ENCODE measurements at places on chromosomes 1 and 21.
A peak's percentile ranks its signal among the peaks of the same experiment; 100 is the strongest.

DNA sequence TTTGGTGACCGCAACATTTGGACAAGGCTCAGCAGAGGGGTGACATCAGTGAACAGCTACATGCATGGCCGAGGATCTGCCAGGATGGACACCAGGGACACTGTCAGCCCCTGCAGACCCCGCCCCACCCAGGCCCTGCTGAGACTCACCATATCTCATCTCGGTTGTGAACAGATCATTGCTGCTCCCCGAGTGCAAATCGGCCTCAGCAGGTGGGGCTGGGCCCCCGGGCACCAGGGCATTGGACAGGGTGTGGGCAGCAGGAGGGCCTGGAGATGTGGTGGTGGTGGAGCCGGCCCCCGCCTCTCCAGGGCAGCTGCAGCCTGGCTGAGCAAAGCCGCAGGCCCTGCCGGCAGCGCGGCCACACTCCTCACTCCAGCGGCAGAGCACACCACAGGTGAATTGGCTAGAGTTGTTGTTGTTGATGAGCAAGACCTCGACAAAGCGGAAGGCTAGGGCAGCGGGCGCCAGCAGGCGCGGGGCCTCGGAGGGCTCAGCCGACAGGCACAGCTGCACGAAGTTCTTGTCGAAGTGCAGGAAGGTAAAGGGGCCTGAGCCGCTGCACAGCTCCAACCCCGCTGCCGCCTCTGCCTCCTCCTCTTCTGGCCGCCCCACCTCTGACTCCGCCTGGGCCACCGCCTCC, 8.2 kb downstream of the ADGRB2 start:
- no peak for DNase-seq

DNA sequence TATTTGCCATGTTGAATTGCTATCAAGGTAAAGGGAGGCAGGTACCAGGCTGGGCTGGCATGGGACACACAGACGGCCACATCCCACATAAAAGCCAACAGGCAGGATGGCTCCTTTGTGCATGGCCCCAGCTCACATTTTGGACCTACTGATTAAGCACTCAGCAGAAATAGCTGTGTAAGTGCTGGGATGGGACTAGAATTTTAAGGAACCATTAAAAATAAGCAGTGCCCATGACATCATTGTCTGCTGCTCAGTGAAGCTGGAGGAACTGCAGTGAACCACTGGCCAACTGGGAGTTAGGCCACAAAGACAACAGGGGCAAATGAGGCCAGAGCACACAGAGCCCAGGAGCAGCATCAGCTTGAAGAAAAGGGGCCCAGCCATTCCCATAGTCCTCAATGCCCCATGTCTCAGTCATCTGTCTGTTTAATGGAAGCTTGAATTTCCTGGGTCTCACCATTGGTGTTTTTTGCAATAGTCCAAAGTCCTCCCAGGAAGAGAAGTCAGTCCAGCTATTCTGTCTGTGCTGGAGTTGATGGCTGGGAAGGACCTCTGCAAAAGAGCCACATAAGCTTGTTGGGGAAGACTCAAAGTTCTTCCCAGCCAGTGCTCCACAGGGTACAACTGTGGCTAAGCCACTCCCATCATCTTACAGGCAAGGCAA, 45.3 kb upstream of the TNR start:
- DNase-seq: no peak

- no peak for DNase-seq
Measured at GRCh38 chr21:42375506-42375905, 9.2 kb upstream of the TFF1 start.

- peak; percentile 81 for DNase-seq
Measured at GRCh38 chr1:208731981-208732821, 488.0 kb upstream of the PLXNA2 start.

GRCh38 chr1:24253571-24253970, 65.6 kb upstream of the GRHL3 start:
- no peak for DNase-seq

GRCh38 chr1:240312872-240313271, 221.2 kb downstream of the FMN2 start:
- DNase-seq: no peak

- DNase-seq: no peak
Measured at GRCh38 chr1:176157995-176158394, 49.1 kb downstream of the COP1 start.

GRCh38 chr1:93585059-93585966, 96.3 kb downstream of the BCAR3 start:
- no peak for DNase-seq

DNA sequence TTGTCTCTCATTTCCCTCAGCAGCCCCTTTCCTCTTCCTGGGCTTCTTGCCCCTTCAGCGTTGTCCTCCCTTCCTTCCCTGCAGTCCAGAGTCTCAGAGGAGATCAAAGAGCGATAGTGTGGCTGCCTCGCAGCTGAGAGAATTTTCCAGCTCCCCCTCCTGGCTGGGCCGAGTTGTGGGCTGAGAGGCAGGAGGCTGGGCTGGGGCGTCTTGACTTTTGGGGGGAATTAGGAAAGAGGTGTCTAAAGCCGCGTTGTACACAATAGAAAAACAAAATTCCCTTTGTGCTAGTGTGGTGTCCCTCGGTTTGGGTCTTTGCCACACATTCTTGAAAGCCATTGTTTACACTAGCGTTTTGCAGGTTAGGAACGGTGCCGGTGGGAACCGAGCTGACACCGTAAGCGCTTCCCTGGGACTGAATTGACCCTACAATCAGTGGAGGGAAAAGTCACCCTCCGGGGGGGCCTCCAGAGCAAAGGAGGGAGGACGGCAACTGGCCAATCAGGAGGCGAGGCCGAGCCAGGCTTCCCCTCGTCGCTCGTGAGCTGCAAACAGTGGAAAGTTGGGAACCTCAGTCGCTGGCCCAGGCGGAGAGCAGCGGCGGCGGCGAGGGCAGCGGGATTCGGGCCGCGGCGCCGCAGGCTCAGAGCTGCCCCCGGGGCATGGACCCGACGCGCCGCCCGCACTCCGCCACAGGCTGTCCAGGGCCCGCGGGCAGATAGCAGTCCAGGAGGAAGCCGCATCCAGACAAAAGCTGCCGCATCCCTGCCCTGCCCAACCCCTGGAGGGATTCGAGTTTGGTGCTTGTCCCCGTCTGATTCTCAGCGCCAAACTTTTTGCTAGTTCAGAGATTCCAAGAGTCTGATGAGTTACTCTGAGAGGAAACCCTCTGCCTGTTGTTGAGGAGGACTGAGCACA, at the start of gene HMCN1:
Gene HMCN1 (plus strand): TSS at position 574 of the 918 bp plus-strand sequence. CDS start 389 bp downstream, outside the sequence.
- no peak for DNase-seq

GRCh38 chr1:92326681-92327080, 27.8 kb downstream of the RPAP2 start:
- no peak for DNase-seq

DNA sequence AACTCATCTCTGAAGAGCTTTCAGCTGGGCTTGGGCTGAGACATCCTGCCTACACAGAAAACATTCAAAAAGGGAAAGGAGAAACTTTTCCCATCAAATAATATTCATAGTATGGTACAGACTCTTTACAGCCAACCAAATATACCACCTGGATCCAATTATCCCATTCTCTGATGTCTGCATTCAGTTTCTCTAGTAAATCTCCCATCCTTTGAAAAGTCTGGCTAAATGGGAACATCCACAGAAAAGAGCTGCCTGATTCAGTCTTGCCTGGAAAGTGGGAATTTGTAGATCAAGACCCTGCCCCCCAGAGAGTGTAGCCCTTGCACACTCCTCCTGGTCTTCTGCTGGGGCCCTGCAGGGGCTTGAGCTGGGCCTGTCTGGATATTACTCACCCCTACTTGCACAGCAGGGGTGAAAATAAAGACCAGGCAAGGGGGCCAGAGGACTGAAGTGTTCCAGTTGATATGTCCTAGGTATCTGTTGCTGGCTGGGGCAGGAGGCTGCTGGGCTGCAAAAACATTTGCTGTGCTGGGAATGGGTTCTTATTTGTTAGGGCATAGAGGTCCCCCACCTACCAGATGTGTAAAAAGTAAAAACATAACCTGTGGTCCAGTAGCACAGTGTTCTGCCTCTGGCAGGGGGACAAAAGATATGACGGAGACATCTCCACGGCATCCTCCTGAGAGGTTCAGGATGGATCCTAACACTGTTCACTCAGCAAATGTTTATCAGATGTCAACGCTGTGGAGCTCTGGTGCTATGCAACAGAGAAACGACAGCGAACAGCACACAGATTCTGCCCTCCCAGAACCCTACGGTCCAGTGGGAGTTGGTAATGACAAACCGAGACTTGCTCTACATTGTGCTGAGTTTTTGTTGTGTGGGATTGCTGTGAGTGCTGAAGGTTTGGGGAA, 140.3 kb downstream of the PLXNA2 start:
- no peak for DNase-seq

DNA sequence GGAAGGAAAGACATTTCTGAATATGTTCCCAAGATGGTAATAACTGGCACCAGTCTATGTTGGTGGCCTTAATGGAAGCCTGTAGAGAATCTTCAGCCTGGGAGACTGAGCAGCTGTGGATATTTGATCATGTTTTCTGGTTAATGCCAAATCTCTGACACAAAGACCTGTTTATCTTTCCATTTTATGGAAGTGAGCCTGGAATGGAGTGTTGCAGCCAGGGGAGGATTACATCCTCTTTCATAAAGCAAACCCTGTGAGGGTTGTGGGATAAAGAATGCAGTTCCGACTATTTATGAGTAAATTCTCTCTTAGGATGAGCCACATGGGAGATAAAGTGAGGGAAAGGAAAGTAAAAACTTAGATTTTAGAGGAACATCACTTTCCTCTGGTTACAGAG, 144.1 kb downstream of the PCP4 start:
- DNase-seq: no peak

- no peak for DNase-seq
Measured at GRCh38 chr1:11923069-11923826, 3.0 kb downstream of the KIAA2013 start.

DNA sequence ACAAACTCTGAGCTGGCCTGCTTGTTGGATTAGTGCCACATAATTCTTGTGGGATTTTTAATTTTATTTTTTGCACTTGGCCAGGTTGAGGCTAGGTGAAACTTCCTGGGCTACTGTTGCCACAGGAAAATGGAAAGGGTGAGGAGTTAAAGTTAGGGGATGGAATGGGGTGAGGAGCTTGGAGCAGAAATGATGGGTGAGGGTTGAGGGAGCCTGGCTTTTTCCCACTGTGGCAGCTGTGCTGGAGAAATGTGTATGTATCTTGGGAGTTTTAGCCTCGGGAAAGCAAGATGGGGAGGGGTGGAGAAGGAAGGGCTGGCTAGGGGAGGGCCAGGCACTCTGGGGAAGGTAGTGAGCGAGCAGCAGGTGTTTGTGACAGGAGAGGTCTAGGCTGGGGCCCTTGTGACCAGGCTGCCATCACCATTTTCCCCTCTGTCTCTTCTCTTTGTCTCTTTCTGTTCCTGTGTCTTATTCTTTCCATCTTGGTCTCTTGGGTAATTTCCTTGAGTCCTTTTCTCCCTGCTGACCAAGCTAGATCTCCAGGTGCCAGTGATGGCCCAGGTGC, 2.0 kb downstream of the ZNF687 start:
- no peak for DNase-seq

DNA sequence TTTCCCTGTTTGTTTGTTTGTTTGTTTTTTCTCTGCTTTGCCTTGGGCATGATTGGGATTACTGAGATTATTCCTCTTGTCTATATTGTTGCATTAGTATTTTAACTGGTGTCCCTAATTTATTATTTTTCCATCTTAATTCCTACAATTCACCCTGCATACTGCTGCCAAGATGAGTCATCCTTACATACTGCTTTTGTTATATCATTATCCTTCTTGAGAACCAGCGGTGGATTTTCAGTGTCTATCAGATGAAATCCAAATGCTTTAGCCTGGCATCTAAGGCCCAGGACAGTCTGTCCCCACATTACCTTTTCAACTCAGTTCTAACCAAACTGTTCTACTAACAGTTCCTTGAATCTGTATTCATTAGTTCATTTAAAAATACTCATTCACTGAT, 101.7 kb downstream of the OLFML2B start:
- DNase-seq: no peak

DNA sequence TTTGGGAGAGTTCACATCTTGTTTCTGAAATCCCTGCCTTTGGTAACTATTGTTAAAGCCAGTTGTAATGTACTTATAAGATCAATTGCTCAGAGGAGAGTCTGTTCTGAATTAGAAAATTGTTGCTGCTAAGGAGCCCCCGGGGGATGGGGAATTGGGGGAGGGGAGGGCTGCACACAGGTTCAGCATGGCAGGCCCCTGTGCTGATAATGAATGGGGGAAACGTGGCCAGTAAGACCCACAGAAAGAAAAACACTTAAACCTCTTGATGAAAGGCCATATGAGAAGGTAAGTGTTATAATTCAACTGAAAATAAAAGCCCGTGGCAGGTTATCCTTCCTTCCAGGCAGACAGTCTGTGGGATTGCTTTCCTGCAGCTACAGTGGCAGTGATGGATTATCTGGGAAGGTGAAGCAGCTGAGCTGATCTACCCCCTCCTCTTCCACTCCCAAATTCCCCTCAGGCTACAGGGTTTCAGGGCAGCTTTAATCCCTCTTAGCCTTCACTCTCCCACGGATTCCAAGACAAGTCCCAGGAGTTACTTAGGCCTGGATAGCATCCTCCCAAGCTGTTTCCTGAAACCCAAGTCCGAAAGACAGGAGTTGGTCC, 398.8 kb downstream of the TBX15 start:
- DNase-seq: no peak

DNA sequence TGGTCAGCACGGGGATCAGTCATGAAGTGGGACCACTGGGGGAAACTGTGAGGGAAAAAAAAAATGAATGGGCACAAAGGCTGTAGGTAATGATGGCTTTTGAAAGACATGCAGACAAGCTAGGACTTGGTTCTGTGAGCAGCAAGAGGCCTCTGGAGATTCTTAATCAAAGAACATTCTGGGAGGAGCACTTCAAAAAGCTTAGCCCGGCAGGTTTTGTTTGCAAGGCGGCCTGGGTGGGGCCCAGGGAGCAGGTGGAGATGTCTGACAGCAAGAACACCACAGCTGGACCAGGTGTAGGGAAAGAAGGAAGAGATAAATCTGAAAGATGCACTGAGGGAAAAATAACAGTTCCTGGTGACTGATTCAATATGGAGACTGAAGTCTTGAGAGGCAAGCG, 6.0 kb downstream of the TEX35 start:
- DNase-seq: peak; percentile 38

GRCh38 chr1:9360371-9361064, 67.8 kb downstream of the SPSB1 start:
- no peak for DNase-seq

GRCh38 chr1:234602334-234603220, 7.4 kb downstream of the IRF2BP2 start:
- peak; percentile 58 for DNase-seq

DNA sequence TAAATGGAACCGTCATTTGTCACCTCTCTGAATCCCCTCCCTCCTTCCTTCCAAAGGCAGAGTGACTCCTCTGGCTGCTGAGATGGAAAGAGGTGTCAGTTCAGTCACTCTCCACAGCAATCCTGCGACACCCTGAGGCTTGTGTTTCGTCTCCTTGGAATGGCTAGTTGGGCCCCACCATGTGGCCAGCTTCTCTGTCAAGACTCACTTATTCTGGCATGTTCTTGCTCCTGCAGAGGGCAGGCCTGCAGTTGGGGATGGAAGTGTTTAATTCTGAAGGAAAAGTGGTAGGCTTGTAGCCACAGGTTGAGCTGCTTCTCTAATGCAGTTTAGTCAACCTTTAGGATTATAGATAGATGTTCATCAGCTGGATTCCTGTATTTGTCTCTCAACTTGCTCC, 149.6 kb downstream of the LMO4 start:
- DNase-seq: no peak

GRCh38 chr1:5947071-5947821, 45.0 kb downstream of the NPHP4 start:
- no peak for DNase-seq

- DNase-seq: no peak
Measured at GRCh38 chr1:53606197-53606596, 132.8 kb downstream of the GLIS1 start.

Measured in NCI-H1930 (cell line).